ENCODE measurements at places on chromosomes 6 and 20.

- no peak for DNase-seq
These were observed 124.8 kb downstream of the INSM1 start for GRCh38 chr20:20492521-20493332.

- DNase-seq, result peak; percentile 65
These were observed 36.9 kb upstream of the FANCE start for GRCh38 chr6:35415065-35415891.

GRCh38 chr20:33262658-33263065, 20.4 kb upstream of the BPIFB1 start:
- no peak for DNase-seq

DNA sequence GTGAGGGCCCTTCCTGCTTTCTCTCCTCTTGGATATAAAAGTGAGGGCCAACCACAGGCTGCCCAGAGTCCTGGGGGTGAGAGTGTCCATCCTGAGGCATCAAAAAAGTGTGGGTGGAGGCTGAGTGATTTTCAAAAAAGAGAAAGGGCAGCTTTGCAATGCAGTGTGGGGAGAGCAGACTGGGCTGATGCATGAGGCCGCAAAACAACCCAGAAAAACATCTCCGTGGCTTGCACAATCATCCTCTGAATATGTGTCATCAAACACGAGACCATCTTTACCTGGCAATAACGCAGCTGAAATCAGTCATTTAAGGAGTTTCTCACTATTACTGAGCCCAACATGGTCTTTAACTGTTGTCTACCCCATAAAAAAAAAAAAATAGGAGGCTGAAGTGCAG, 191.2 kb upstream of the SOX4 start:
- DNase-seq, result no peak

DNA sequence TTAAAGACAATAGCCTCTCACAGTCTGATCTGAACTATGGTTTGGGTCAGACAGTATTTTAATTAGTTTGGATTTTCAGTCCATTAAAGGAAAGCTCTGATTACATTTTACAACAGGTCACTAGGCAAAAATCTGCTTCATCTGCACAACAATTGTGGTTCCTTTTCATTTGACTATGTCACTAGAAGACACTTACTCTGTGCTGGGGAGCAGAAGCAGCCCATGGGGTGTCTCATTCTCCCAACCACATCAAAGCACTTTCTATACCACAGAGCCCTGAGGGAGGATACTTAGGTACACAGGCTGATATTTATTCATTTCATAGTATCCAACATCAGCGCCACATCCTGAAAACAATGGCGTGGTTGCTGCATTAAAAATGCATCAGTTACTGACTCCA, 36.6 kb upstream of the HDAC2 start:
- no peak for DNase-seq

DNA sequence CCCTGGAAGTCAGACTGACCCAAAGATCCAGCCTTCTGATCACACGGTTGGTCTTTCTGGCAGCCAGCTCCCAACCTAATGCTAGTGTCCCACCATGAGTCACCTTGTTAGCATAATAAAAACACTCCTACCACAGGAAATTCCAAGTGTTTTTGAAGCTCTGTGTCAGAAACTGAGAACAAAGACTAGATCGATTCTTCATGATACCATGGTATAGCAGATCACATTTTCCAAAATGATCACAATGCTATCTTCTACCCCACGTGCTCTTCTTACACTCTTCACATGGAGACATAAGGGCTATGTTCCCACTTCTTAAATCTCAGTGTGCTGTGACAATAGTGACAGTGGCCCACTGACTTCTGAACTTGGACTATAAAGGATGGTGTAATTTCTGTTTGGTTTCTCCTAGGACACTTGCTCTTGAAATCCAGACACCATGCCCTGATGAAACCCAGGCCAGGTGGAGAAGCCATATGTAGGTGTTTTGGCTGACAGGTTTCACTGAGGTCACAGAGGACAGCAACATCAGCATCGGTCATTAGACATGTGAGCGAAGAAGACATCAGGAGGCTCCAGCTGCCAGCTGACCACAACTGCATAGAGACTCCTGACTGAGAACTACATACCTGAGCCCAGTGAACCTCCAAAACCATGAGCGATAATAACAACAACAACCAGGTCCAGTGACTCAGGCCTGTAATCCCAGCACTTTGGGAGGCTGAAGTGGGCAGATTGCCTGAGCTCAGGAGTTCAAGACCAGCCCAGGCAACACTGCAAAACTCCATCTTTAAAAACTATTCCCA, 57.5 kb downstream of the MKKS start:
- no peak for DNase-seq

Data from left ventricle myocardium inferior (tissue), 1 donor.